ENCODE measurements at places on chromosomes 1 and 21.

DNA sequence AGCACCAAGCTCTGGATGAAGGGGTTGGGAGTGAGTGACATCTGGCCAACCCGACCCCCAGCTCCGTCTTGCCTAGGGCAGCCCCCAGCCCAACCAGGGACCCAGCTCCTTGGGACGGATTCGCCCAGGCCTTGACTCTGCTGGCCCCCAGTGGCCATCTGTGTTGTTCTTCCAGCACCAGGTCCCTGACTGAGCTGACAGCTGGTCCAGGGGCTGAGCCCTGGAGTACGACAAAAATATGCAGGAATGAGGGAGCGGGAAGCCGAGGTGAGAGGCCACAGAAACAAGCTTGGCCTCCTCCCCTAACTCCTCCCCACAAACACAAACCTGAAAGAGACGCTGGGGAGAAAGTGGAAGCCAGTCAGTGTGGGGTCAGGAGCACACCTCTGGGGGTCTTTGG lies 55.0 kb upstream of the PAX7 start:
- no peak for DNase-seq

GRCh38 chr1:179298952-179299351 lies 5.4 kb downstream of the SOAT1 start:
- DNase-seq, result no peak

DNA sequence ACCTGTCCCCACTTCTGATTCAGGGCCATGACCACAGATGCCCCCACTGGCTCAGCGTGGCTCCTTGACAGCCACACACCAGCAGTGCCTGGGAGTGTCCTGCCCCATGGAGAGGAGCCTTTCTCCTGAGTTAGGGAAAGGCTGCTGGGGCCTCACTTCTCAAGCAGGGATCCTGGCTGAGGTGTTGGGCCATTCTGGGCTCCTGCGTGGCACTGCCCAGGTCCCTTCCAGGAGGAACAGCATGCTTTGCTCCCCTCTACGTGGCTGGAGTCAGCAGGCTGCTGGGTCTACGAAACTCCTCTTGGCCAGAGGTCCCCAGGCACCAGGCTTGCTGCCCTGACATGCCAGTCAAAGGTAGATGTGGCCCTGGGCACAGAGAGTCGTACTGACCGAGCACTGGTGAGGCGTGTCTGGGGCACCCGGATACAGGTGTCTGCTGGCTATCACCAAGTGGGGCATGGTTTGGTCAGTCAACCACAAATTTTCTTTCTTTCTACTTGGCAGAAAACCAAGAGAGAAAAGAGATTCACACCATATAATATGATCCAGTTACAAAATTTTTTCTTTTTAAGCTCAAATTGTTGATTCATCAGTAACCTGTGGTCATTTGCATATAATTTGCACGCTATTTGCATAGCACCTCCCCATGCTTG lies 4.1 kb downstream of the ADORA1 start:
- DNase-seq, result no peak

GRCh38 chr1:152398812-152399698 lies 15.0 kb downstream of the CRNN start:
- no peak for DNase-seq

GRCh38 chr1:44663417-44663816 lies 10.9 kb downstream of the TMEM53 start:
- no peak for DNase-seq

DNA sequence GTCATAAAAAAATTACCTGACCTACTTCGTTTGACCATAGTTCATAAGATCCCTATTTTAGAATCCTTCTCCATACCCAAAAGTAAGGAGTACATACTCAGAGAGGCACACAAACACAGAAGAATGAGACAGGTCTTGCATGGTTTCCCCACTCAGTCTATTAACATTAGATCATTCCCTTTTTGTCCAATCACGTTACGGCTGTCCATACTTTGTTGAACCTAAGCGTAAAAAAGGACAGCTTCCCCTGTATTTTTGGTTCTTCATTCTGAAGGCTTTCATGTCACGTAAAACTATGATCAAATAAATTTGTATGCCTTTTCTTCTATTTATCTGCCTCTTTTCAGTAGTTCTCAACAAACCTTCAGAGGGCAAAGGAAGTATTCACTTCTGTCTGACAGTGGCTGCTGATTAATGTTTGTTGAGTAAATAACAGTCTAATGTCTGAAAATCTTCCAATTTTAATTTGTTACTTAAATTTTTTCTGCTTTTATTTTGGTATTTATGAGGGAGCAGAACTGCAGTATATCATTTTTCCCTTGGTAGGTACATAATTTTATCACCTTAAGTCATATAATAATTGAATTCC lies 16.4 kb downstream of the PKN2 start:
- no peak for DNase-seq

DNA sequence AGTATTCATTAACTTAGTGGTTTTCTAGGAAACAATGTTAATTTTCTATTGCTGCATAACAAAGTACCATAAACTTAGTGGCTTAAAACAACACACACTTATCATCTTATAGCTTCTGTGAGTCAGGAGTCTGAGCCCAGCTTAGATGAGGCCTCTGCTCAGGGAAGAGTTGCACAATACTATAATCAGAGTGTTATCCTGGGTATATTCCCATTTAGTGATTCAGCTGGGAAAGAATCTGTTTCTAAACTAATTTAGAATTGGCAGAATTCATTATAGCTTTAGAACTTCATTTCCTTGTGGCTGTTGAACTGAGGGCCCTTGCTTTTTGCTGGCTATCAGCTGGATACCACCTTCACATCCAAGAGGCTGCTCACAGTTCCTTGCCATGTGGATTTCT lies 515.5 kb downstream of the BRINP3 start:
- no peak for DNase-seq

GRCh38 chr1:54378157-54378873 lies 27.9 kb downstream of the SSBP3 start:
- no peak for DNase-seq

DNA sequence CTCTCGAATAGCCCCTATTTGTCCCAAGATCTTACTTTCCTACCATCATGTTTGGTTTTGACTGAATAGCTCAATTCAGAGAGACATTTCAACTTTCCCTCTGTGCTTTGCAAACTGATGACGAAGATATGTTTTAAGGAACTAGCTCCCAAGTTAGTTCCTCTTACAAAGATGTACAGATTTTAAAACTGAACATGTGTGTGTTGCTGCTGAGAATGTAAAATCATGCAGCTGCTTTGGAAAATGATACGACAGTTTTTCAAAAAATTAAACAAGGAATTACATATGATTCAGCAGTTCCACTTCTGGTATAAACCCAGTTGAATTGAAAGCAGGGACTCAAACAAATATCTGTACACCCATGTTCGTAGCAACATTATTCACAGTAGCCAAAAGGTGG lies 33.6 kb downstream of the KIF26B start:
- DNase-seq, result no peak

GRCh38 chr1:201378804-201379203 lies 1.3 kb upstream of the TNNT2 start:
- no peak for DNase-seq

Data from GM04504 (cell line).